Left colon (tissue), 2 donors: ENCODE measurements at places on chromosomes 1 and 21.
A peak's percentile ranks its signal among the peaks of the same experiment; 100 is the strongest.

- DNase-seq = no peak
These were observed 19.8 kb upstream of the UBXN10 start for GRCh38 chr1:20166051-20166450.

GRCh38 chr21:41802684-41803083 is 35.8 kb upstream of the RIPK4 start:
- peak; percentile 52 for DNase-seq

DNA sequence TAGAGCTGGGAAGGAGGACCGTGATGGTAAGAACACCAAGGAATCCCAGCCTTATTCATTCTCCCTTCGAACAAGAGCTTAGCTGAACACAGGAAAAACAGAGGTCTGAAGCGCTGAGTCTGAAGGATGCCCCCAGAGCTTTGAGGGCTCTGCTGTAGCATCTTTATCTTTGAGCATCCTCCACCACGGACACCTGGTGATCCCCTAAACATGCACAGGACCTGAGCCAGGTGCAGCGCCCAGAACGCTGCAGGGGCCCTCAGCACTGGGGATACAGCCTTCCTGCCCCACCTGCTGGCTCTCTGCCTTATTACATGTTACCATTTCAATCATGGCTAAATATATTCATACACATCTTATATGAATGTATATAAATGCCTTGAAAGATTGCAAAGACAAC is 7.7 kb upstream of the GPATCH4 start:
- peak; percentile 63 for DNase-seq

DNA sequence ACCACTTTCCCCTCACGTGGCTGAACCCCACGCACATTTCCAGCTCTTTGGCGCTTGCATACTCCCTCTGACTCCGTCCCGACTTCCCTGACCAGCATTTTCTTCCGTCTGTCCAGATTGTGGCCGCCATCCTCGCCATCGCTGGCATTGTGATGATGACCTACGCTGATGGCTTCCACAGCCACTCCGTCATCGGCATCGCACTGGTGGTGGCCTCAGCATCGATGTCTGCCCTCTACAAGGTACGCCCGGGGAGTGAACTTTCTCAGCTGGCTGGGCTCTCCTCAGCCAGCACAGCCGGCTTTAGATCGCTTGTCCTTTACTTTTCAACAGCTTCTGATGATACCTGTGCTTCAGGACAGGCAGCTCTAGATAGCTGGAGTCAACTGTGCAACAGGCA is 56.8 kb upstream of the COA6 start:
- DNase-seq = no peak

DNA sequence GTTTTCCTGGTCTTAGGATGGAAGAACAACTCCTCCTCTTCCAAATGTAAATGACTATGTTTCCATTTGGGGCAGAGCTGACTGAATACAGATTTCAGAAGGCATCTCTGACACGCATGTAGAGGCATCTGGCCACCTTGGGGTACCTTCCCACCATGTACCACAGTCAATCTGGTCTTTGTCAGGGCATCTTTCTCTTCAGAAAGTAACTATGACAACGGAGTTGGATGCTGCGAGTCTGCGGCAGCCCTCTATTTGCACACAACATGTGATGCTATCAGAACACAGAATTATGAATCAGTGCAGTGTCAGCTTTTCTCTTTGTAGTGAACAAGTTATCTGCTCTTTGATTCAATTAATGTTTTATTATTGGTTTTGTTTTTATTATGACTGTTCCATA is 94.7 kb downstream of the TSEN15 start:
- DNase-seq = no peak

DNA sequence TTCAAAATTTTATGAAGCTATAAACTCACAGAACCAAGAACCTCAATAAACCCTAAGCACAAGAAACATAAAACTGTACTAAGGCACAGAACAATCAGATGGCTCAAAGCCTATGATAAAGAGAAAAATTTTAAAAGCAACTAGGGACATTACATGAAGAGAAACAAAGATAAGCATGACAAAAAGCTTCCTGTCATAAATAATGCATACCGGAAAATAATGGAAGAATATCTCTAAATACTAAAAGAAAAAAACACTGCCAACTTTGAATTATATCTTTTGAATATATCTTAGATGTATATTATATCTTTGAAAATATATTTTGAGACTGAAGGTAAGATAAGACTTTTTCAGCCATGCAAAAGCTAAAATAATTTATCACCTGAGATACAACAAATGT is 21.4 kb upstream of the KCNN3 start:
- no peak for DNase-seq
